Endodermal cell (in vitro differentiated cells): ENCODE measurements at places on chromosomes 4 and X. TPM values are rescaled to one million over a fixed set of nuclear protein-coding genes. Genes with fewer than 3 reads are reported as not detected.

DNA sequence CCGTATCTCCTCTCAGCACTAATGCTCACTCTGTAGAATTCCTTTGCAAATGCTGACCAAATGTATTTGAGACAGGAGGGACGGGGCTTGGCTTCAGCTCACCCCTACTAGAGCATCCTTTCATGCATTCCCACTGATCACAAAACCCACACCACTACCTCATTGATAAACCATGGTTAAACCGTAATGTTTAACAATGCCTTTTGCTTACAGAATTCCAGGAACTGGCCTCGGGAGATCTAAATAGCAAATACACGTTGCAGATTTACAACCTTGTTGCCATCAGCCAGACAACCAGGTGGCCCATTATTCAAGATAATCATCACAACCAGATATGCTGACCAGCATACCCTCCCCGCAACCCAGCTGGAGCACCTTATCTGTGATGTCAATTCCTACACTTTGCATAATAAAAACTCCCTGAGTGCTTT, 391.9 kb downstream of the KCTD8 start:
- no peaks in the 10 kb centered on the region for H3K36me3 ChIP-seq
- H3K4me3 ChIP-seq: peak overlapping the region; percentile 33
- peaks cover 8% of the 10 kb centered on the region for H3K4me1 ChIP-seq
- no peak overlapping the region for H3K27ac ChIP-seq

GRCh38 chr4:154158361-154159155, 333.0 kb downstream of the DCHS2 start:
- H3K4me1 ChIP-seq: no peaks in the 10 kb centered on the region
- no peak overlapping the region for H3K27ac ChIP-seq
- no peaks in the 10 kb centered on the region for H3K36me3 ChIP-seq
- H3K27me3 ChIP-seq: no peaks in the 10 kb centered on the region
- DNase-seq: no peak
- no peak overlapping the region for H3K4me3 ChIP-seq

- no peak overlapping the region for H3K27ac ChIP-seq
- H3K4me1 ChIP-seq: no peaks in the 10 kb centered on the region
- H3K4me3 ChIP-seq: no peak overlapping the region
- no peaks in the 10 kb centered on the region for H3K36me3 ChIP-seq
- no peak for DNase-seq
These were observed 316.7 kb upstream of the DIPK2B start for GRCh38 chrX:45517090-45517973.

GRCh38 chr4:8319731-8320385, 50.3 kb downstream of the HTRA3 start:
- H3K4me3 ChIP-seq: no peak overlapping the region
- no peaks in the 10 kb centered on the region for H3K27me3 ChIP-seq
- H3K27ac ChIP-seq: no peak overlapping the region
- DNase-seq: peak; percentile 21
- H3K36me3 ChIP-seq: no peaks in the 10 kb centered on the region

- H3K27ac ChIP-seq: no peak overlapping the region
- no peak for DNase-seq
- no peaks in the 10 kb centered on the region for H3K27me3 ChIP-seq
- no peak overlapping the region for H3K4me3 ChIP-seq
- no peaks in the 10 kb centered on the region for H3K36me3 ChIP-seq
These were observed 20.5 kb upstream of the TSR2 start for GRCh38 chrX:54419559-54420302.

- H3K27ac ChIP-seq: no peak overlapping the region
- peaks cover 8% of the 10 kb centered on the region for H3K27me3 ChIP-seq
- H3K4me3 ChIP-seq: no peak overlapping the region
- no peak for DNase-seq
These were observed 111.4 kb upstream of the LIMCH1 start for GRCh38 chr4:41426539-41426938.

- no peak overlapping the region for H3K4me3 ChIP-seq
- DNase-seq: peak; percentile 84
- H3K27me3 ChIP-seq: no peaks in the 10 kb centered on the region
- H3K4me1 ChIP-seq: no peaks in the 10 kb centered on the region
- no peak overlapping the region for H3K27ac ChIP-seq
These were observed 283.2 kb downstream of the DCHS2 start for GRCh38 chr4:154208424-154208823.

DNA sequence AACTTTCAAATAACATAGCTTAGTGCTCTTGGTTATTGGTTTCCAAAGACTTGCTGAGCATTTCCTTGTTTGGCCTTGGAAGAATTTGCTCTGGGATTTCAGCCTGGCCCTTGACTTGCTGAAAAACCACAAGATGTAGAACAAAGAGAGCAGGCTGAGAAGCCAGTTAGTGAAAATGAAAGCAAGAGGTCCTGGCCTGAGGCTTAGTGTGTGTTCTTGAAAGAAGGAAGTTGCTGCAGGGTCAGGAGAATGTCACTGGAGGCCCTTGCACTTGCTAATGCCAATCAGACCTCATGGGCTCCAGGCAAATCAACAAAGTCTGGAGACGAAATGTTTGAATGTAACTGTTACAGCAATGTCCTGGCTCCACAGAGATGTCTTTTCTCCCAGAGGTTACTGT, 79.4 kb downstream of the SYNPO2 start:
- H3K4me1 ChIP-seq: no peaks in the 10 kb centered on the region
- no peaks in the 10 kb centered on the region for H3K27me3 ChIP-seq
- no peaks in the 10 kb centered on the region for H3K36me3 ChIP-seq

Gene SSX7
- not detected in 2 replicates for total RNA-seq
